ENCODE measurements at places on chromosomes 5 and 9. TPM values are rescaled to one million over a fixed set of nuclear protein-coding genes. Genes with fewer than 3 reads are reported as not detected.

The OR1Q1 gene
- total RNA-seq: not detected

The WWC1 gene
- total RNA-seq: 77.0 TPM

The C9orf50 gene
- not detected for total RNA-seq

The PCDHB10 gene
- 26.3 TPM for total RNA-seq

The CEL gene
- 0.31 TPM for total RNA-seq
